ENCODE measurements at places on chromosomes 13 and 19.
A peak's percentile ranks its signal among the peaks of the same experiment; 100 is the strongest.

DNA sequence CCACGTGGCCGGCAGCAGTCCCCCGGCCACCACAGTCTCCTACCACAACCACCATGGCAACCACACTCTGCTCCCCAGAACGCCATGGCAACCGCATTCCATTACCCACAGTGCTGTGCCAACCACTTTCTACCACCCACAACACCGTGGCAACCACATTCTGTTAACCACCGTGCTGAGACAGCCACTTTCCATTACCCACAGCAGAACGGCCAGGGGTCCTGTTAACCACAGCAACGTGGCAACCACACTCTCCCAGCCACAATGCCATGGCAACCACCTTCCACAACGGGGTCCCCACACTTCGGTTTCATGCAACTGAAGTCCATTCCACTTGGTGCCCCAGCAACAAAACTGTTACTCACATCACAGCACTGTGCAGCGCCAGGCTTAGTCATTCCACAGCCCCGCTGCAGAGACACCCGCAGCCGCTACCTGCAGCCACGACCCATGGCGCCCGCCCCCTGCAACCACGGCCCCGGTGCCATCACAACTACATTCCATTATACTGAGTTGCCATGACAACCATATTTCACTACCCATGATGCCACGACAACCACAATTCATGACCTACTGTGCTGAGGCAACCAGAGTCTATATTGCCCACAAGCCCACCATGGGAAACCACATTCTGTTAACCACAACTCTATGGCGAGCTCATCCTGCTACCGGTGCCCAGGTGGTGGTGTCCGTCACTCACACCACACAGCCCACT lies 10.0 kb downstream of the DPF1 start:
- peak; percentile 24 for DNase-seq
- no peaks in the 10 kb centered on the region for H3K36me3 ChIP-seq

- H3K36me3 ChIP-seq, result no peaks in the 10 kb centered on the region
- H3K27me3 ChIP-seq, result no peaks in the 10 kb centered on the region
- no peak overlapping the region for H3K4me3 ChIP-seq
- H3K4me1 ChIP-seq, result no peaks in the 10 kb centered on the region
- no peak for DNase-seq
These were observed 57.1 kb downstream of the SIPA1L3 start for GRCh38 chr19:37964109-37964508.

DNA sequence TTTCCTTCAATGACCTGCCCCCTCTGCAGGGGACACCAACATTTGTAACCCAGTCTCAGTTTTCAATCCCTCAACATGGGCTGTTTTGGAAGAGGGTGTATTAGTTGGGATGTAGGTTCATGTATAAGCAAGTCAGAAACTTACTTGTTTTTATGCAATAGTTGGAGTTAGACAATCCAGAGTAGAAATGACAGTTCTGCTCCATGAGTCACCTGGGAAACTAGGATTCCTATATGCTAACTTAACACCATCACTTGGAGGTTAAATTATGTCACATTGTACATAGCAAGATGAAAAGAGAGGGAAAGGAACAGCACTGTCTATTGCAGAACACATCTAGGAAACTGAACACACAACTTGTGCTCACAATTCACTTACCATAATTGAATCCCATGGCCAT lies 436.4 kb downstream of the RFC3 start:
- H3K4me1 ChIP-seq, result no peaks in the 10 kb centered on the region
- no peaks in the 10 kb centered on the region for H3K27me3 ChIP-seq
- DNase-seq, result no peak

GRCh38 chr13:75079226-75079625 lies 402.7 kb downstream of the TBC1D4 start:
- no peak for DNase-seq
- H3K4me1 ChIP-seq, result no peaks in the 10 kb centered on the region
- H3K4me3 ChIP-seq, result no peak overlapping the region
- no peaks in the 10 kb centered on the region for H3K36me3 ChIP-seq
- no peak overlapping the region for H3K27ac ChIP-seq

All from left lung (tissue), 14 donors.